ENCODE measurements at places on chromosomes 4 and X. TPM values are rescaled to one million over a fixed set of nuclear protein-coding genes. Genes with fewer than 3 reads are reported as not detected.

- no peak for DNase-seq
Observed at GRCh38 chr4:168618577-168619265, 121.9 kb downstream of the PALLD start.

DNA sequence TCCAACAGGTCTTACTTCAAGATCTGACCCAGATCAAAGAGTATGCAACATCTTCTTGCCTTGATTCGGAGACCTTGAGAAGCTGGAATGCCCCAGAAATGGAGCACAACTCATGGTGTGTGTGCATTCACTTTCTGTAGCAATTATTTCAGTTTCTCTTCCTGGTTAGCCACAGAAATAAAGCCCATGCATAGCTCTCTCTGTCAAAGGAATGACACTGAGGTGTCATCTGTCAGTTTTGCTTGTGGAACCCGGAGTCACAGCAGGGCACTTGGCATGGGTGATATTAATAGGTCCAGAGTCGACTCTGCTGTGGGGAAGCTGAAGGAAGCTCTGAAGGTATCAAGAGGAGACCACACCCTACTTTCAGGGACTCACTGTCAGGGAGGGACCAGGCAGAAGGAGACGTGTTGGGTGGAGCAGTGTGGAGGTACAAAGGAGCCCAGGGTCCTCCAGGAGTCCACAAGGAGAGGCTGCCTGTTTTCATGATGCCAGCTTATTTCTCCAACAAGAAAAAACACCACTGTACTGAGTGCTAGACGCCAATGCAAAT lies 10.7 kb downstream of the CLNK start:
- no peak for DNase-seq

- DNase-seq = no peak
Observed at GRCh38 chr4:97910005-97910404, 233.3 kb downstream of the STPG2 start.

- no peak for DNase-seq
Observed at GRCh38 chr4:175435381-175435783, 376.7 kb downstream of the GPM6A start.

- DNase-seq = no peak
Observed at GRCh38 chr4:36024901-36025660, 219.2 kb downstream of the ARAP2 start.

The TBC1D8B gene
- 10.8 TPM for polyA plus RNA-seq

The MAGEA8 gene
- 0.40 TPM for polyA plus RNA-seq

Measured in right lung (tissue), 10 donors.